ENCODE measurements at places on chromosomes 2 and 18. TPM values are rescaled to one million over a fixed set of nuclear protein-coding genes. Genes with fewer than 3 reads are reported as not detected.

DNA sequence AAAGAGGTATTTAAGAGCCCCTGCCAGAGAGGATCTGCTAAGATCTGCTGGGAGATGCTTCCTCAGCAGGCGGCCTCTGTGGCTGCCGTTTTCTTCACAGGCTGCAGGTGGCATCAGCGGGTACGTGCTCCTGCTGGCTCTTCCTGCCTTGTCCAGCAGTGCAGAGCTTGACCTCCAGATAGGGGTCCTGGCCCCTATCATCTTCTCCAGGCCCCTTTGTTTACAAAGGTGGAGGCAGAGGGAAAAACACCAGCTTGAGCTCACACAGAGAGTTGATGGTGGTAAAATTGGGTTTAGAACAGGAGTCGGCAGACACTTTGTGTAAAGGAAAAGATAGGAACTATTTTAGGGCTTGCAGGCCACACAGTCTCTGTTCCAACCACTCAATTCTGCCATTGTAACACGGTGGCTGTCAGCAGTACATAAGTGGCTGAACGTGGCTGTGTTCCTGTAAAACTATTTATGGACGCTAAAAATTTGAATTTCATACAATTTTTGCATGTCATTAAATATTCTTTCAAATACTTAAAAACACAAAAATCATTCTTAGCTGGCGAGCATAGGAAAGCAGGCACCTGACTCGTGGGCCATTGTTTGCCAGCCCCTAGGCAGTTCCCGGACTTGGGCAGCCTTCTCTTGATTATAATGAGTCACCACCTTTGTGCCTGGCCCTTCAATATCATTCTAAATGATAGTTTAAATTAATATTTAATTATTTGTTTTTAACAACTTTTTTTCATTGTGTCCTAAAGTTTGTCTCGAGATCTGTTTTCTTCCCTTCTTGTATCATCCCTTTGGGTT is 98.2 kb upstream of the B3GNT7 start:
- peaks cover 27% of the 10 kb centered on the region for H3K4me1 ChIP-seq
- DNase-seq, result peak; percentile 83
- H3K27ac ChIP-seq, result peak overlapping the region; percentile 68
- H3K36me3 ChIP-seq, result peaks cover 60% of the 10 kb centered on the region
- H3K27me3 ChIP-seq, result no peaks in the 10 kb centered on the region

GRCh38 chr2:47518497-47519146 is 115.7 kb downstream of the MSH2 start:
- H3K27me3 ChIP-seq, result no peaks in the 10 kb centered on the region
- no peaks in the 10 kb centered on the region for H3K4me1 ChIP-seq
- H3K36me3 ChIP-seq, result no peaks in the 10 kb centered on the region
- no peak overlapping the region for H3K4me3 ChIP-seq
- no peak overlapping the region for H3K27ac ChIP-seq
- no peak for DNase-seq

DNA sequence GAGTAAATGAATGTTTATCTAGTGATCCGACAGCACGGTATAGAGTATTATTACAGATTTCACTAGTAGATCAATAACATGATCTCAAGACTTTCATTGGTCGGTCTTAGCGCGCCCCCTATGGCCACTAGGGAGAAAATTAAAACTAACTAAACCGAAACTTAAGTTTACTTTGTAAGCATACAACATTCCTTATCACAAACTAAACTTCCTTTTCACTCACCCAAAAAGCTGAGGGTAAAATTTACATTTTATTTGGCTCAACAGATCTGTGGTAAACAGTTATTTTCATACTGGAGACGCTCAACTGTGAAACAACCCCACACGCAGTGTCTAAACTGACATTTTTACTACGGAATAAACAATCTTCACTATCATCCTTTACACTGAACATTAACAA is 215.6 kb upstream of the MAP2 start:
- no peak overlapping the region for H3K4me3 ChIP-seq
- no peak for DNase-seq
- H3K27ac ChIP-seq, result no peak overlapping the region
- H3K27me3 ChIP-seq, result peaks cover 4% of the 10 kb centered on the region

GRCh38 chr18:47883771-47884413 is 46.6 kb downstream of the SMAD2 start:
- H3K36me3 ChIP-seq, result peaks cover 42% of the 10 kb centered on the region
- no peak overlapping the region for H3K4me3 ChIP-seq
- no peak for DNase-seq
- H3K27me3 ChIP-seq, result no peaks in the 10 kb centered on the region
- no peak overlapping the region for H3K27ac ChIP-seq
- peaks cover 29% of the 10 kb centered on the region for H3K4me1 ChIP-seq

GRCh38 chr18:3494569-3494968 is 44.6 kb downstream of the TGIF1 start:
- no peak for DNase-seq
- no peaks in the 10 kb centered on the region for H3K27me3 ChIP-seq
- H3K27ac ChIP-seq, result no peak overlapping the region
- H3K36me3 ChIP-seq, result no peaks in the 10 kb centered on the region

GRCh38 chr2:167862782-167863181 is 384.6 kb downstream of the STK39 start:
- no peaks in the 10 kb centered on the region for H3K27me3 ChIP-seq
- no peak overlapping the region for H3K27ac ChIP-seq
- no peak for DNase-seq
- H3K4me3 ChIP-seq, result no peak overlapping the region
- peaks cover 4% of the 10 kb centered on the region for H3K4me1 ChIP-seq
- H3K36me3 ChIP-seq, result no peaks in the 10 kb centered on the region

DNA sequence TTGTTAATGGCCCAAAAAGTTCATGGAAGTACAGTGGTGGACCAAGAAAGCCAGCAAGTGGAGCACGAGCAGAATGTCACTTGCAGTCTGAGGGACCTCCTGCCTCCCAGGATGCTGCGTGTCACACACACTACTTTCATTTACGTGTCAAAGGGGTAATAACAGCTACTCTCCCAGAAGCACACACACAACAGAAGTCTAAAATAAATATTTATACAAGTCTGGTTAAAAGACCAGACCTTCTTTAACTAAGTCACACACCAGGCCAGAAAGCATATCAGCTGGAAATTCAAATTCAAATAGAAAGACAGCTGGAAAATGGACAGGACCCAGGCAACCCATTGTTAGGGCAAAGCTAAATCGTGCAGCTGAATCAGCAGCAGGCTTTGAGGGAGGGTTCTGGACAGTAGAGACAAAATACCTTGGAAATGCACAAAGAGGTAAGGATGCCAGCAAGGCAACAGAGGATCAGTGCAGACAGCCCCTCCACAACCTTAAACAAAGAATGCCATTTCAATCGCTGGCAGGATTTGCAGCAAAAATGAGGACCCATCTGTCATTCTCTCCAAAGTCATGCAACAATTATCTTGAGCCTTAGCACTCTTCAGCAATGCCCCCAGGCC is 160.5 kb downstream of the TMEM163 start:
- DNase-seq, result no peak
- H3K4me3 ChIP-seq, result no peak overlapping the region
- H3K36me3 ChIP-seq, result no peaks in the 10 kb centered on the region
- no peak overlapping the region for H3K27ac ChIP-seq
- no peaks in the 10 kb centered on the region for H3K4me1 ChIP-seq

- no peak for DNase-seq
- H3K36me3 ChIP-seq, result no peaks in the 10 kb centered on the region
- H3K27me3 ChIP-seq, result no peaks in the 10 kb centered on the region
- H3K4me1 ChIP-seq, result peaks cover 66% of the 10 kb centered on the region
- no peak overlapping the region for H3K4me3 ChIP-seq
- H3K27ac ChIP-seq, result no peak overlapping the region
These were observed 6.9 kb upstream of the KYNU start for GRCh38 chr2:142870526-142870925.

DNA sequence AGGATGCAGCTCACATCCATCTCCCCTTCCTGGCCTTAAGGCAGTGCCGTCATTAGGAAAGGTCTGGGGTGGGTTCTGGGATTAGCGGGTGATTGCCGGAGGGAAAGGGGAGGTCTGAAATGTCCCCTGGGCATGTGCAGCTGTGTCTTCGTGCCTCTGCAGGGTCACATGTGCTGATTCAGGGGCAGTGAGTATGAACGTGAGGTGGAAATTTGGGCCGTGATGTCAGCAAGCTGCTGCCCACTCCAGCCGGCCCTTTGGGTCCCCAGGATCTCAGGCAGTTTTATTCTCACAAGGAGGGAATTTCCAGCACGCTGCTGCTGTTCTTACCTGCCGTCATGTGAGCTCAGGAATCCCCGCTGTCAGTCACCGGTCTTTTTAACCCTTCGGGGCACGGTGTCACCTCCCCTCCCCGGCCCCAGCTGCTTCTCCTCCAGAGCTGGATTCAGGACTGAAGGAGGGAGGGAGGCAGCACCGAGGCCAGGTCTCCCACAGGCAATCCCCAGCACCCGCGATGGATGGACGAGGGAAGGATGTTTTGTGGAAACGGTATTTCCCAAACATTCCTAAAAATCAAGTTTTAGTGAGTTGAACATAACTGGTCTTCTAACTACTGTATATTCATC is 23.5 kb downstream of the GPR35 start:
- H3K36me3 ChIP-seq, result no peaks in the 10 kb centered on the region
- no peak overlapping the region for H3K4me3 ChIP-seq
- H3K27me3 ChIP-seq, result peaks cover 52% of the 10 kb centered on the region
- DNase-seq, result peak; percentile 67

DNA sequence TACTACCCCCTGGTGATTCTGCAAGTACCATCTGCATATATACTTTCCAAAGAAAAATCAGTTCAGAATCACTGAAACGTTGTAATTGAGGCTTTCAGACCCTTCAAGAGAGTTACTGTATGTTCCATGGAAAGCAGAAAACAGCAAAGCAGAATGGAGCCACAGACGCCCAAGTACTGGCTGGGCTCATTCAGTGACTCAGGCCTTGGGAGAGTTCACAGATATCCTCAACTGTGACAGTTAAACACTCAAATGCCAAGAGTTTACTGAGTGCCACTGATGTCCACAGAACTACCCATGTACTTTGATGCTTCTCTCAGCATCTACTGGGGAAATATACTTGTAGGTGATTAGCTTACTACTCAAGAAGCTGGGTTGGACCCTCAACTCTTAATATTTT is 303.4 kb downstream of the TCF4 start:
- peaks cover 33% of the 10 kb centered on the region for H3K4me1 ChIP-seq
- no peaks in the 10 kb centered on the region for H3K36me3 ChIP-seq
- H3K27me3 ChIP-seq, result no peaks in the 10 kb centered on the region
- H3K4me3 ChIP-seq, result no peak overlapping the region

- no peaks in the 10 kb centered on the region for H3K27me3 ChIP-seq
- no peak for DNase-seq
- H3K36me3 ChIP-seq, result no peaks in the 10 kb centered on the region
- H3K27ac ChIP-seq, result no peak overlapping the region
- no peak overlapping the region for H3K4me3 ChIP-seq
These were observed 403.9 kb upstream of the CYRIA start for GRCh38 chr2:17069564-17069963.

DNA sequence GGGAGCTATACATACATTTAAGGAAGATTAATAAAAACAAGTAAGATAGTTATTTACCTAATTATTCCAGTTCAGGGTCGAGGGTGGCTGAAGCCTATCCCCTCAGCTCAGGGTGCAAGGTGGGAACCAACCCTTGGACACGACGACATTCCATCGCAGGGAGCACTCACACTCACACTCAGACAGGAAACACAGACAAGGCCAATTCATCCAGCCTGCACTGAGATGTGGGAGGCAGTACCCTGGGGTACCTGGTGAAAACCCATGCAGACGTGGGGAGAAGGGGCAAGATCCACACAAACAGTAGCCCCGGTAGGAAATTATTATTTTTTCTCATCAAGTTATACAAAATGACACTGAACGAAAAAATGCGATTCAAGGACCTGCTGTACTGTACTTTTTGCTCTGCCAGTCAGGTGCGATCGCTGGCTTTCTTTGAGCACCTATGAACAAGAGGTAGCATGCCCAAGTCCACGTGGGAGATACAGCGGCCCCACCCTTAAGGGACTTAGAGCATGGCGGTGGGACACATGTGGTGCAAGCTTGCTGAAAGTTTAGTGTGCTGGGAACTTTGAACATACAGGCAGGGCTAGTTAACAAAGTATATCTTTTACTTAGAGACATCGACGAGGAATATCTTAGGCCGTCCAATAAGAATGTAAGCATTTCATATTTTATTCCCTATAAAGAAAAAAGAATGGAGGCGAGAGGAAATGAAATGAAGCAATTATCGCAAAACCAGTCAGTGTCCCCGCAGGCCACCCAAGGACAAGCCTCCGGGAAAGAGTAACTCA is 624 bp downstream of the METTL8 start:
- peak overlapping the region; percentile 92 for H3K27ac ChIP-seq
- no peak for DNase-seq
- peaks cover 30% of the 10 kb centered on the region for H3K4me1 ChIP-seq
- H3K4me3 ChIP-seq, result peak overlapping the region; percentile 87
- H3K36me3 ChIP-seq, result peaks cover 22% of the 10 kb centered on the region
- no peaks in the 10 kb centered on the region for H3K27me3 ChIP-seq

The C2orf66 gene
- total RNA-seq, result 0.27 TPM

The CRYGA gene
- total RNA-seq, result not detected

The KCNIP3 gene
- total RNA-seq, result 0.57 TPM

The GALR1 gene
- not detected for total RNA-seq
